Epithelial cell of alveolus of lung (primary cell): ENCODE measurements at places on chromosomes 7 and 10. TPM values are rescaled to one million over a fixed set of nuclear protein-coding genes. Genes with fewer than 3 reads are reported as not detected.

The GPER1 gene
- 0.78 and 1.4 TPM in 2 replicates for total RNA-seq

The CALHM1 gene
- total RNA-seq: not detected in 2 replicates

The ELFN1 gene
- total RNA-seq: under 0.01 TPM in 1 of 2 replicates, not detected in the other

The PDE6C gene
- total RNA-seq: not detected in 2 replicates
